ENCODE measurements at places on chromosomes 11 and 22.

- no peak for DNase-seq
Observed at GRCh38 chr11:88103337-88104206, 71.7 kb downstream of the RAB38 start.

- no peak for DNase-seq
Observed at GRCh38 chr11:102874852-102875251, at the start of gene MMP12. TSS of gene MMP12 (minus strand) at chr11:102874982. CDS start at chr11:102874937, 45 bp downstream.

- no peak for DNase-seq
Observed at GRCh38 chr11:87063982-87064381, 26.2 kb downstream of the TMEM135 start.

DNA sequence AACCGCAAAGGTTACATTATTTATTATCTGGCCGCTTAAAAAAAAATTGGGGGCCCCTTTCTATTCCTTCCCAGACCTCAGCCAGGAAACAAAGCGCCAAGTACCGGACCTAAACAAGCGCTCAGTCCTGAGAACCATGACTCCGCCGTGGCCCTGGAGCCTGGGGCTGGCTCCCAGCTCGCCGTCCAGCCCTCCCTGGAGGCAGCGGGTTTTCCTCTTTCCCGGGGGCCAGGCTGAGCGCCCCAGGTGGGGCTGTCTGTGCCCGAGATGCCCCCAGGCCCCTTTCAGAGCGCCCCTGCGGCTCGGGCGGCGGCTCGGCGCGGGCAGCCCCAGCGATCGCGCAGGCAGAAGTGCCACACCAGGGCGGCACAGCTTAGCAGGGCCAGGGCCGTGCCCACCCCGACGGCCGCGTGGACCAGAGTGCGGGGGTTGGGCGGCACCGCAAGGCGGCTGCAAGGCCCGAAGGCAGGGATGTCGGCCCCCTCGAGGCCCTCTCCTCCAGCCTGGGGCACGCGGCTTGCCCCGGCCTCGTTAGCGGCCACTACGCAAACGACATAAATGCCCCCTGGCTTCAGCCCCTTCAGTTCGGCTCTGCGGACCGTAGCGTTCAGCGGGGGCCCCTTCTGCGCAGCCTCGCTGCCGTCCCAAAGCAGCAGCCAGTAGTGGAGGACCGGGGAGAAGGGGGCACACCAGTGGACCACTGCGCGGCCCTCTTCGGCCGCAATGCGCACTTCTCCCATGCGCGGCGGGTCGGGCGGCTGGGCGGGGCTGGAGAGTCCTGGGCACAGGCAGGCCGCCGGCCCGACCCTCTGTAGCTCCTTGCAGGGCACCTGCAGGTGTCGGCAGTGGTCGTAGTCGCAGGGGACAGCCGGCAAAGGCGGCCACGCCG is 1.6 kb downstream of the LRRN4CL start:
- DNase-seq: no peak

GRCh38 chr11:105033343-105033742 is 1.6 kb downstream of the CASP1 start:
- no peak for DNase-seq

- no peak for DNase-seq
Observed at GRCh38 chr11:13052130-13052571, 43.0 kb downstream of the RASSF10 start.

DNA sequence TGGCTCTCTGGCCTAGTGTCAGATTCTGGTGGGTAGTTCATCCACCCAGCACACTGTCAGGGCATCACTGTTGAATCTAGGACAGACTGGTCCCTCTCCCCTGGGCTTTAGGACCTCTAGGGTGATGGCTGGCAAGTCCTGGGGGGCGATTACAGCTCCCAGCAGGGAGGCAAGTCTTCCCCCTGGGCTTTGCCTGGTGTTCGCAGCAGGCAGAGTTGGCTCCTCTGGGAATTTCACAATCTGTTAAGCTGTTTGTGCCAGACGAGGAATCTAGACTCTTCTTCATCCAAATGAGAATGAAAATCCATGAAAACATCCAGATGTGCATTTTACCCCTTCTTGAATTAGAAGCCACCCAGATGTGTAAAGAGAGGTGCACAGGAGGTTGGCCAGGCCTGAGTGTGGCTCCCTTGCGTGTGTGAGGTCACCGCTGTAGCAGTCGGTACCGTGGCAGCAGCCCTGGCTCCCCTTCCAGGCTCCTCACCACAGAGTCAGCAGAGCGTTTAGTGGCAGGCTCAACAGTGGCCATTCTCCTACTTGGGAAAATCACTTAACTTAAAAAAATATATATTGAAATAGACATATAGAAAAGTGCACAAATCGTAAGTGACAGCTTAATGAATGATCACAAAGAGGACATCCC is 99.9 kb upstream of the TBCEL start:
- DNase-seq: no peak

DNA sequence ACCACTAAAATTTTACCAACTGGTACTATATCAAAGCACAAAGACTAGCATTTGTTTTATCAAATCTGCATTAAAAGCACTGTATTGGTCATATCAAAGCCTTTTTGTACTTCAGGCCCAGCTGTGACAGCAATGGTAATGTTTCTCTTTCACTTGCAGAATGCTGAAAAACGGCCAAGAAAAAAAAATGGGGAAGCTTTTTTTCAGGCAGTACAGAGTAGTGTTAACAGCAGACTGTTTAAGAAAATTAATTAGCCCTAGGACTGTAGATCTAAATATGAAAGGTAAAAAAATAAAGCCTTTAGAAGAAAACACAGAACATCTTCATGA is 33.3 kb downstream of the DENND5A start:
- DNase-seq: no peak

GRCh38 chr11:92837595-92837994 is 131.9 kb upstream of the MTNR1B start:
- no peak for DNase-seq

DNA sequence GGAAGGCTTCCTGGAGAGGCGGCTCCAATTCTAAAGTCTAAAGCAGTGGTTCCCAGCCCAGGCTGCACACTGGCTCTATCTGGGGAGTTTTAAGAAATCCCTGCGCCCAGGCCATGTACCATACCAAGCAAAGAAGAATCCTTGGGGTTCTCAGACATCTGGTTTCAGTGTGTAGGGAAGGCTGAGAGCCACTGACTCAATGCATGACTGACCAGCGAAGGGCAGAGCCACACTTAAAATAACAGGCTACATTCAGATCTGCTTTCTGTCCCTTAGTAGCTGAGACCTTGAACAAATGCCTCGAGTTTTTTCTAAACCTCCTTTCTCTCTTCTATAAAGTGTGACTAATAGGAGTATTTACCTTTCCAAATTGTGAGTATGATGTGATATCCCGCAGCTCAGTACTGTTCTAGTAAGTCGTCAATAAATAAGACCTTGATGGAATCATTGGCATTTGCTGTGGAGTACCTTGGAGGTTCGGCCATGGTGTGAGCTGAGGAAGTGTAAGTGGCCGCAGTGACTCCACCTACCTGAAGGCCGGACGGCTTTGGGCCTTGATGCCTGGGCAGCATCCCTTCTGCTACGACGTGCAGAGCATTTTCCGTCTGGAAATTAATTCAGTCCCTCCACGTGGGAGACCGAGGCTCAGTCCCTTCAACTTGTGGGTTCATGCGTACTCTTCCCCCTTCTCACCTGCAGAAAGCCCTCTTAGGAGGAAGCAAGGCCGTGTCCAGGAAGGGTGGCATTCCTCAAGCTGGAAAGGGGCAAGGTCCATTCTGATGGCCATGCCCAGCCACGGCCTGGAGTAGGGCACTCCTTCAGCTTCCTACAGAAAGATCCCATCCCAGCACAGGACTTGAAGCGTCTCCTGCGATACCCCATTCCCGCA is 25.1 kb downstream of the GLB1L2 start:
- DNase-seq: no peak

- DNase-seq: peak; percentile 84
Observed at GRCh38 chr22:30245985-30246813, at the start of gene LIF. TSS of gene LIF (minus strand) at chr22:30246759. CDS start at chr22:30246695, 64 bp downstream.

- no peak for DNase-seq
Observed at GRCh38 chr22:33579448-33580093, 340.7 kb downstream of the LARGE1 start.

GRCh38 chr22:23113067-23113846 is 28.5 kb downstream of the RSPH14 start:
- no peak for DNase-seq

DNA sequence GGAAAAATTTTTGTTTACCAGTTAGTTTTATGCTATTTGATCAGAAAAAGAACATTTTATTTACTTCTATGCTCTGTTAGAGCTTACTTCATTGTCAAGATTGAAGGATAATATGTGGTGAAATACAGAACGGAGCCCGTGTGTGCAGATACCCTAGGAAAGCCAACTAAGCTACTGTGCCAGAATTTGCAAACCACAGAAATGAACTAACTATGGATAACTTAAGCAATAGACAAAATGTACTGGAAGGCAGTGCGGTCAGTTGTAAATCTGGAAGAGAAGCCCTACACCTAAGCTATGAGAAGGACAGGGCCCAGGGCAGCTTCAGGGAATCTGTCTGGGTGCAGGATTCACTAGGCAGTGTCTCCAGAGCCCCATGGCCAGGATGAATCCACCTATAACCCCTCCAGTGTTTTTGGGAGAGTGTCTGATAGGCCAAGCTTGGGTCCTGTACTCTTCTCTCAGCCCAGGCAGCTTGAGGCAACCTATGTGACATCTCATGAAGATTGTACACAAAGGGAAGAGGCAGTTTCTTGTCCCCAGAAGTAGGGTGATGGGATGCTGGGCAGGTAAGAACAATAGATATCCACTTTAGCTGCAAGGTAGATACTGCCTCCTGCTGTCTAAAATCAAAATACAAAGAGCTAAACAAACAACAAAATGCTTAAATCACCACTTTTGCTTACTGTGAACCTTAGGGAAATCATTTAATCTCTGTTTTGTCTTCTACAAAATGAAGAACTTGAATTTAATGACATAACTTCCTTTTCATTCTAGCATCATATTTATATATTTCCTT is 12.1 kb downstream of the MMP7 start:
- DNase-seq: no peak

DNA sequence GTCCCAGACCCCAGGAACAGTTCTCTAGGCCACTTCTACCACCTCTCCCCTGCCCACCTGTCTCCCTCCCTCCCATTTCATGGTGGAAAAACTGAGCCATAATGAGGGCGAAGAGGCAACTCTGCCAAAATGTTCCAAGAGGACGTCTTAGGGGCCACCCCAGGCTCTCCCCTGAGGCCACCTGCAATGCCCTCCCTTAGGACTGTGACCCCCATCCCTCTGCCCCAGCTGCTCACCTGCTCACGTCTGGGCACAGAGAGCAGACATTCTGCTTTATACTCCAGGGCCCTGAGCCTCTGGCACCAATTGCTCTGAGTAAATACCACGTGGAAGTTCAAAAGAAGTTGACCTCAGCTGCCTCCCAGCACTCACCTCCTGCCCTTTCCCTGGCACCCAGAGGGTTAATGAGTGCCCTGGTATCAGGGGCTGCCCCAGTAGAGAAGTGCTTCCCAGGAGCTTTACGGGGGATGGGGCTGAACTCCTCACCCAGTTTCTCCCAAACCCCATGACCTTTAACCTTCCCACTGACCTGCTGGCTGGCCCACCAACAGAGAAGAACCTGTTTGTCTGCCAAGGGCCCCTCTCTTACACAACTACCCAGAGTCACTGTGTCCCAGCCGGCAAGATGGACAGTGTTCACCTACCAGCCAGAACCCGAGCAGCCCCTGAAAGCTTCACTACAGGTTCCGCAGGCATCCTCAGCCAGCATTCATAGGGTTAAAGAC is 627 bp upstream of the APOA5 start:
- DNase-seq: no peak

DNA sequence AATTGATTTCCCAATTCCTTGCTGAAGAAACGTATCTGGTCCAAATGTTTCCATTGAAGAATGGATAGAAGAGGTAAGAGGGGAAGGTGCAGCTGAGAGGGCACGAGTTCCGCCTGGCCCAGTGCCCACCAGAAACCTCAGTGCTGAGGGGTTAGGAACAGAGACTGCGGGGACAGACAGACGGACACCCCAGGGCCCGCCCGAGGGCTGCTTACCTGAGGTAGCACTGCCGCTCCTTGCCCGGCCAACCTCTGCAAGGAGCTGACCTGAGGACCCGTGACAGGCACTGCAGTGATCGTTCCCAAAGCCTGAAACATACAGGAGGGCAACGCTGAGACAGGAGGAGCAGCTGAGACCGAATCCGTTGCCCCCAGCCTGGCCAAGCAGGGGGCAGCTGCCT is 89.6 kb downstream of the PHF21B start:
- DNase-seq: peak; percentile 32

DNA sequence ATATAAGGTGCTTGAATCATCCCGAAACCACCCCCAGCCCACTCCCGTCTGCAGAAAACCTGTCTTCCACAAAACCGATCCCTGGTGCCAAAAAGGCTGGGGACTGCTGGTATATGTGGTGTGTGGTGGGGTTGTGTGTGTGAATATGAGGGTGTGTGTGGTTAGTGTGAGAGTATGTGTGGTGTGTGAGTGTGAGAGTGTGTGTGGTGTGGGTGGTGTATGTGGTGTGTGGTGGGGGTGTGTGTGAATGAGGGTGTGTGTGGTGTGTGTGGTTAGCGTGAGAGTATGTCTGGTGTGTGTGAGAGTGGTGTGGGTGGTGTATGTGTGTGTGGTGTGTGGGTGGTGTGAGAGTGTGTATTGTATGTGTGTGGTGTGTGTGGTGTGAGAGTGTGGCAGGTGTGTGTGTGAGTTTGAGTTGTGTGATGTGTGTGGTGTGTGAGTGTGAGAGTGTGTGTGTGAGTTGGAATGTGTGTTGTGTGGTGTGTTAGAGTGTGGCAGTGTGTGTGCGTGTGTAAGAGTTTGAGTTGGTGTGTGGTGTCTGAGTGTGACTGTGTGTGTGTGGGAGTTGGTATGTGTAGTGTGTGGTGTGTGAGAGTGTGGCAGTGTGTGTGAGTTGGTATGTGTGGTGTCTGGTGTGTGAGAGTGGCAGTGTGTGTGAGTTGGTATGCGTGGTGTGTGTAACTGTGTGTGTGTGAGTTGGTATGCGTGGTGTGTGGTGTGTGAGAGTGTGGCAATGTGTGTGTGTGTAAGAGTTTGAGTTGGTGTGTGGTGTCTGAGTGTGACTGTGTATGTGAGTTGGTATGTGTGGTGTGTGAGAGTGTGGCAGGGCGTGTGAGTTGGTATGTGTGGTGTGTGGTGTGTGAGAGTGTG is 6.5 kb downstream of the UPK3A start:
- DNase-seq: no peak

- DNase-seq: no peak
Observed at GRCh38 chr11:8566613-8567210, 27.3 kb downstream of the STK33 start.

DNA sequence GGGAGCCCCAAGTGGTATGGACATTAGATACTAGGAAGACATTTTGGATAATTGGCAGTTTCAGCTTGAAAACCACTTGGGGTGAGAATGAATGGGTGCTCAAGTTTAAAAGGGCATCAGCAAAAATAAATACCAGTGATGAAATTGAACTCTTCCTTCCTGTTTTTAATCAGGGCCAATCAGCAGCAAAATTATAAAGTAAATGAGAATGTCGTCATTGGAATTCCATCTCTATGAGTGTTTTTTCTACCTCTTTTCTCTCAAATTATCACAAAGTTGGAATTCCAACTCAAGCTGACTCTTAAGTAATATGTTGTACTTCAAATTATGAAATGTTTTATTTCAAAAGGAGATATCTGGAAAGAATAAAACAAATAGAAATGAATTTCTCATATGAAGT is 730.6 kb downstream of the METTL15 start:
- DNase-seq: no peak
